Fibroblast of lung (primary cell): ENCODE measurements at places on chromosomes 2 and 18.

DNA sequence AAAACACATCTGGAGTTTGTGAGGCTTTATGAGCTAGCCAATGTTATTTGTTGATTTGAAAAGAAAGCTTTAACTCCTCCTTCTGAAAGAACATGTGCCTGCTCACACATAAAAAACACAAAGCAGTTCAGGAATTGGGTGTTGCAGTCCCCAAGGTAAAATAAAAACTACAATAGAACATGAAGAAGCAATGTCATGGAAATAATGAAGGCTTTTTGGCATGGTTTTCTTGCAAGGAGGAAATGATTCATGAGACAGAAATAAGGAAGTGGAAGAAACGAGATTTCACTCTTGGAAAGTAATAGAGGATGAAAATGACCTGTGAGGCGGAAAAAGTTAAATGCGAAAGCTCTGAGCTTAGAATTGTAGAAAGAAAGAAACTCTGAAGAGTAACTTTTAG, 81.1 kb downstream of the TRIB2 start:
- peak; percentile 88 for DNase-seq

- no peak for DNase-seq
Measured at GRCh38 chr2:39188960-39189494, 54.7 kb downstream of the CDKL4 start.

- no peak for DNase-seq
Measured at GRCh38 chr2:131584380-131584779, 56.7 kb downstream of the CCDC74A start.

- DNase-seq = no peak
Measured at GRCh38 chr2:105397025-105397722, 1.7 kb downstream of the FHL2 start.

DNA sequence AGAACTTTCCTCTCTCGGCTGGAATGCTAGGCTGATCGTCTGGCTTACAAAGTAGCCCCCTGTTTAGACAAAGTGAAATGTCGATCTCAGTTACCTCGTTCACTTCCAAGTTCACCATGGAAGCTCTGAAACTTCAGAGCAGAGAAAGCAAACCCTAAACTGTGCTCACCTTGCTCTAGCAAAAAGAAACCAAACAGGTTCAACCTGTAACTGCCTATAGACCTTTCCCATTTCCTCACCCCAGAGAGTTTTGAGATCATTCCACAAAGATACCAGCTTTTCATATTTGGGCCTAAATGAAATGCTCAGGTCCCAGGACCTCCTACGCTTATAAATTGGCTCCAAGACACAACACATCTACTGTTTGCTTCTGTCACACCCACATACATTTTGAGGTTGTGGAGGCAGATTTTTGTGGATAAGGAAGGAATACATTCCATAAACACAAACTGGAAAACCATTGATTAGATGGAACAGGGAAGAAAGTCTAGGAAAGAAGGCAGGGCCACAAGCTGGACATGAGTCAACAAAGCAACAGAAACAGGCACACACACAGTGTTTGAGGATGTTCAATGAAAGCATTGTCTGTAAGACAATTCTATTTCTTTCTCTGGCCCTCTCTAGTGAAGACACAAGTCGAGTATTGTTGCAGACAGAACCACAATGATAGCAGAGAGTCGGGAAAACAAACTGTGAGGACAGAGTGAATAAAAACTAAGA, 52.8 kb upstream of the TGIF1 start:
- DNase-seq = no peak

GRCh38 chr2:226431288-226431948, 368.2 kb downstream of the IRS1 start:
- no peak for DNase-seq
